SW 1271 (cell line): ENCODE measurements at places on chromosomes 12 and 14.

DNA sequence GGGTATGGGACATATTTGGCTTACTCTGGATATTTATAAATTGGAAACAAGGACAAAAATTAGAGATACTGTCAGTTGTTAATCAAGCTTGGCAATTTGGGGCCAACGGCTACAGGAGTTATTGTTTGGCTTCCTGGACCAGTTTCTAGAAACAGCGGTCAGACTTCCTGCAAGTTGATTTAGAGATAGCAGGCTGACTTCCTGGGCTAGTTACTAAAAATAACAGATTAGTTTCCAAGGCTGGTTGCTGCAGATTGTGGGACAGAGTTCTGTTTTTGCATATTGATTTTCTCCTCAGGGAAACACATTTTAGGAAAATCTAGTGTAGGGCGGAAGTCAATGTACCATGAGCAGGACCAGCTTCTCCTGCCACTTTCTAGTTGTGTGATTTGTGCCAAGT lies 144.0 kb upstream of the TMPO start:
- no peak for DNase-seq

GRCh38 chr12:579420-580110 lies 83.7 kb downstream of the NINJ2 start:
- DNase-seq, result no peak

DNA sequence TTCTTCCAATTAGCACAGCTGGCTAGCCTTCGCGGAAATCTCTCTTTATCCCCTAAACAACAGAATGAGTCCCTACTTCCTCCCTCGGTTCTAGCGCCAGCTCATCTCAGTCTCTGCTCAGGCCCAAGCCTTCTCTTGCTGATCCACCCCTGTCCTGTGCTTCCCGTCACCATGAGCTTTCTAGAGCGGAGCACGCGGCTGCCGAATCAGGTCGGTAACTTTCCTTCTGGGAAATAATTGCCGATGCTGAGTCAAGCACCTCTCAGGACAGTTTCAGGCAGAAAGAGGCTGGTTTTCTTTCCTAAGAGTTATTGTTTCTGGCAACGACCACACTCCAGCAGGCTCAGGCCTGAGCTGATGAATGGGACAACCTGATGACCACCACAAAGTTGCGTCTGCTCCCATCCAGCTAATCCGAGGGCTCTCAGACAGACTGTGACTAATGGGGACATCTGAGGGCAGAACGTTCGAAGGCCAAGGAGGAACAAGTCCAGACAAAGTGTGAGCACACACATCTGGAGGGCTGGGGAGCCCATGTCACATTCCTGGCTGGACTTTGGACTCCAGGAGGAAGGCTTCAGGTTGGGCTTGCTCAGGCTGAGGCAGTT lies 13.6 kb upstream of the GPR68 start:
- no peak for DNase-seq

- DNase-seq, result no peak
Measured at GRCh38 chr12:117193903-117194302, 3.6 kb upstream of the FBXO21 start.

GRCh38 chr12:47828976-47829482 lies 9.3 kb upstream of the HDAC7 start:
- DNase-seq, result no peak

DNA sequence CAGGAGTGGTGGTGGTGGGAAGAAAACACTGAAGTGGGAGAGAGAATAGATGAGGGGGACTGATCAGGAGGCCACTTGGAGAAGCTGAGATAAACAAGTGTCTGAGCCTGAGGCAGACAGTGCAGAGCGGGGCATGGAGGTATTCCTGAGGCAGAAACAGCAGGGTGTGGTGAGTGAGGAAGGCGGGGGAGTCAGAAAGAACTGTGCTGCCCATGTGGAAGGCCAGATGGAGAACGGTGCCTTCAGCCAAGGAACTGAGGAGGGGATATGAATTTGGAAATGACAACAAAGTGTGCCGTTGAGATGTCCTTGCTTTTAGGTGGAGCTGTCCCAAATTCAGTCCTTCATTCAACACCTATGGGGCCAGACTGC lies 13.7 kb downstream of the APPL2 start:
- DNase-seq, result no peak

GRCh38 chr12:58247633-58248032 lies 306.3 kb downstream of the ATP23 start:
- DNase-seq, result no peak
